ENCODE measurements at places on chromosomes 1 and 21. TPM values are rescaled to one million over a fixed set of nuclear protein-coding genes. Genes with fewer than 3 reads are reported as not detected.

The NCMAP gene
- total RNA-seq, result not detected

The TNFRSF4 gene
- total RNA-seq, result 0.17 TPM

The CFHR1 gene
- 1.6 TPM for total RNA-seq

The CLCA2 gene
- 0.72 TPM for total RNA-seq

The KIF26B gene
- total RNA-seq, result 27.0 TPM

The S100A10 gene
- 131 TPM for total RNA-seq

The PPFIA4 gene
- total RNA-seq, result 32.2 TPM

The KIF14 gene
- 1.3 TPM for total RNA-seq

The PCP4 gene
- not detected for total RNA-seq

The ZBTB7B gene
- total RNA-seq, result 27.9 TPM

The HFM1 gene
- total RNA-seq, result 0.20 TPM

The ZMPSTE24 gene
- total RNA-seq, result 64.0 TPM

The GSTM5 gene
- 4.1 TPM for total RNA-seq

The OR2L3 gene
- not detected for total RNA-seq

The GJA8 gene
- total RNA-seq, result not detected

The IRF6 gene
- 4.1 TPM for total RNA-seq

The KPRP gene
- total RNA-seq, result not detected

The GOLT1A gene
- total RNA-seq, result not detected

The F5 gene
- total RNA-seq, result under 0.01 TPM

The KRTAP7-1 gene
- total RNA-seq, result not detected

The SPRR2E gene
- not detected for total RNA-seq

The SYT14 gene
- 9.1 TPM for total RNA-seq

All from smooth muscle cell of the pulmonary artery (primary cell).